ENCODE measurements at places on chromosomes 16 and 17.

- no peak for DNase-seq
These were observed 235.3 kb downstream of the ZFHX3 start for GRCh38 chr16:72812672-72813071.

- DNase-seq = no peak
These were observed 10.8 kb downstream of the ZG16B start for GRCh38 chr16:2840914-2841313.

GRCh38 chr17:14198575-14198974, 38.1 kb downstream of the CDRT15 start:
- DNase-seq = no peak

- no peak for DNase-seq
These were observed 71.0 kb downstream of the CDRT15 start for GRCh38 chr17:14165616-14166015.

DNA sequence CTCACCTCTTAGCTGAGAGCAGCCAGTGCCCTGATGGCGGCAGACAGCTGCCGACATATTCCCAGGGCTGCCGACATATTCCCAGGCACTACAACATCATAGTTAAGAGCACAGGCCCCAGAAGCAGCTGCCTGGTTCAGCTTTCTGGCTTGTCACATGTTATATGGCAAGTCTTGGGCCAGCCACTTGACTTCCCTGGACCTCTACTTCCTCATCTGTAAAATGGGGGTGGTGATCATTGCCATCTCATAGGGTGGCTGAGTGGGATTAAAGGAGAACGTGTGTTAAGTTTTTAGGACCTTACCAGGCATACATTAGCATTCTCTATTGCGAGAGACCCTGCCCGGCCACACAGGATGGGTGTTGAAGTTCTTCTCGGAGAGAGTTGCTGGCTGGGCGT, 19.1 kb downstream of the CDIPT start:
- DNase-seq = no peak

- DNase-seq = no peak
These were observed 15.4 kb downstream of the TNS4 start for GRCh38 chr17:40485851-40486521.

- no peak for DNase-seq
These were observed 65.5 kb upstream of the HSBP1 start for GRCh38 chr16:83742124-83742899.

GRCh38 chr17:4204710-4205173, 59.0 kb downstream of the ANKFY1 start:
- no peak for DNase-seq

DNA sequence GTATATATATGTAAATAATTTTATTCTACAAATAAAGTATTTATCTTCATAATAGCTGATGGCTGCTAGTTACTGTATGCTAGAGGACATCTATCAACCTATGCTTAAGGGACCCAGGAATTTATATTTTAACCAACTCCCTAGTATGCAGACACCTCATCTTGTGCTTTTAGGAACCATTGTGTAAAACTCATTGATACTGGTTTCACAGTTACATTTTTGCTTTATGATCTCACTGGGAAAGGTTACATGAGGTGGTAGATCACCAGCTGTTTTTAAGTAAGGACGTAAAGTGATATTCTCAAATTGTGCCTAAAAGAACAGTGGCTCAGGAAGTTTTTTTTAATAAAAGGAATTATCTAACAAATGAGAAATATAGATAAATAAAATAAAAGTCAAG, 56.4 kb downstream of the VMP1 start:
- no peak for DNase-seq

- DNase-seq = no peak
These were observed 7.1 kb upstream of the MVD start for GRCh38 chr16:88669980-88670379.

- no peak for DNase-seq
These were observed 28.8 kb upstream of the ST6GALNAC1 start for GRCh38 chr17:76672270-76672851.

DNA sequence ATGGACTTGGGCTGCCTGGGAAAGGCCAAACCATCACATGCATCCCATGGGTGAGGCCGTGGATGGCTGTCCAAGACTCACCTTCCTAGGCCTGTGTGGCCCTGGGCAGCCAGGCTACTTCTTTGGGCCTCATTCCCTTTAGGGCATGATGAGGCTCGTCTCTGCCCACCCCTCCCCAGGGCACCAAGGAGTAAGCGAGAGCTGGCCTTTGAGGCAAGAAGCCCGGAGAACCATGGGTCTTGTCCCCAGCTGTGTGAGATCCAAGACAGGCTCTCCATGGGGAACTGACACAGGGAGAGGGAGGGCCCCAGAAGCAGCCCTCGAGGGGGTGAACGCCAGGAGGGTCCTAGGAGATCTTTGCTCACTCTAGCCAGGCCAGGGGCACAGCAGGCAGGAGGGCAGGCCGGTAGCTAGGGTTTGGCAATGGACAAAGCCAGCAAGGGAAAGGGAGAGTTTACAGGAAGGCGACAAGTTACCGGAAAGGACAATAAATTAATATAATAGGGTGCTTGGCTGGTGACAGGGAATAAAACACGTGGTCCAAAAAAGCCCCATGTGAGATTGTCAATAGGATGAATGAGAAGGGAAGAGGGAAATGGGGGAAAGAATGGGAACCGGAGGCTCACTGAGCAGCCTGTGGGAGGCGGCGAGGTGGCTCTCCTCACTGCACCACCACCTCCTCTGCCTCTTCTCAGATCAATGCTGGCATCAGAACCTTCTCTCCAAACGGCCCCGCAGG, 119.1 kb downstream of the SDK2 start:
- no peak for DNase-seq

DNA sequence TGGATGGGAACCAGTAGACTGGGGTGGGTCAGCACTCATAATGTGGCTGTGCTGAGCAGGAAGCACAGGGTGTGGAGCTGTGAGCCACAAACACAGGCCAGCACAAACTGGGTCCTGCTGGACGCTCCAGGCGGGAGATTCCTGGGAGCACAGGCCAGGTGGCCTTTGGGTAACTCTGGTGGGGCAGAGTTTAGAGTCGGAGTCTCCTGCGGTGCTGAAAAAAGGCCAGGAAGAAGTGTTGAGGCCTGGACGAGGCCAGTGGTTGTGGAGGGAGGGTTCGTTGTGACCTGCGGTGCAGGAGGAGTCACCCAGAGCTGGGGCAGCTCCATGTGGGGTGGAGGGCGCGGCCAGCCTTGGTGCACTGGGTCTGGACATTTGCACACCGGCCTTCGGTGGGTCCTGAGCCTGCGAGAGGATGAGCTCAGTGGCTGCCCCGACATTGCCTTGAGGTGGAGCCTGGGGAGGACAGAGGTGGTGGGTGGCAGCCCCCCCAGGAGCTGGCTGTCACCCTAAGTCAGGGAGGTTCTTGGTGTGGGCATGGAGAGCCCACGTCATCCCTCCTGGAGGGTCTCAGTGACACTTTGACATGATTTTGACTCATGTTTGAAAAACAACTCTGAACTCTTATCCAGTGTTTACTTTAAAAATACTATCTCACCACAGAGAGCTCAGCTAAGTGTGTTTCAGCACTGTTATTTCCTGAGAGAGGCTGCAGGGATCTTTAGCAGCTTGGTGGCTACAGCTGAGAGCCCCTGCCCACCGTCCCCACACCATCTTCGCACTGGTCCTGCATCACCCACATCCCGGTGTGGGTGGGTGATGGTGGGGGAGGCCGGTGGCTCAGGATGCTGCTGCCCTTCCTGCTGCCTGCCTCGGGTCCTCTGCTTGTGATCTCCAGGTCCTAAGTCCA, 98.7 kb downstream of the NPIPB11 start:
- DNase-seq = no peak

DNA sequence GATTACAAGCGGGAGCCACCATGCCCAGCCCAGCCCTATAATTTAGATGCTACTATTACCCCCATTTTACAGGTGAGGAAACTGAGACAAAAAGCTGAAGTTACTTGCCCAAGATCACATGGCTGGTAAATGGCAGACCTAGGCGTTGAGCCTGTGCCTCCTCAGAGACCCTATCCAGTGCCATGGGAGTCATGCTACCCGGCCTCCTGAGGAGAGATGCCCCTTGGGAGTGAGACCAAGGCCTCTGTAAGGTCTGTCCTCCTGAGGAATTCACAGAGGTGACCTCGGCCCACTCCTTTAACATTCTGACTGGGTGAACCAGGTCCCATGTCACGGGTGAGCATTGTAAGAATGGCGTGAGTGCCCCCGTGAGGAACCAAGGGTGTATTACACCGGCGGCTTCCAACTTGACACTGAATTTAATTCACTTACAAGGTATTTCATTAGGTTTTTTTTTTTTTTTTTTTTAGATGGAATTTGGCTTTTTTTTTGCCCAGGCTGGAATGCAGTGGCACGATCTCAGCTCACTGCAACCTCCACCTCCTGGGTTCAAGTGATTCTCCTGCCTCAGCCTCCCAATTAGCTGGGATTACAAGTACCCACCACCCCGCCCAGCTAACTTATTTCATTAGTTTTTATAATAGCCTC, 95.7 kb downstream of the ABCC6 start:
- DNase-seq = peak; percentile 51

DNA sequence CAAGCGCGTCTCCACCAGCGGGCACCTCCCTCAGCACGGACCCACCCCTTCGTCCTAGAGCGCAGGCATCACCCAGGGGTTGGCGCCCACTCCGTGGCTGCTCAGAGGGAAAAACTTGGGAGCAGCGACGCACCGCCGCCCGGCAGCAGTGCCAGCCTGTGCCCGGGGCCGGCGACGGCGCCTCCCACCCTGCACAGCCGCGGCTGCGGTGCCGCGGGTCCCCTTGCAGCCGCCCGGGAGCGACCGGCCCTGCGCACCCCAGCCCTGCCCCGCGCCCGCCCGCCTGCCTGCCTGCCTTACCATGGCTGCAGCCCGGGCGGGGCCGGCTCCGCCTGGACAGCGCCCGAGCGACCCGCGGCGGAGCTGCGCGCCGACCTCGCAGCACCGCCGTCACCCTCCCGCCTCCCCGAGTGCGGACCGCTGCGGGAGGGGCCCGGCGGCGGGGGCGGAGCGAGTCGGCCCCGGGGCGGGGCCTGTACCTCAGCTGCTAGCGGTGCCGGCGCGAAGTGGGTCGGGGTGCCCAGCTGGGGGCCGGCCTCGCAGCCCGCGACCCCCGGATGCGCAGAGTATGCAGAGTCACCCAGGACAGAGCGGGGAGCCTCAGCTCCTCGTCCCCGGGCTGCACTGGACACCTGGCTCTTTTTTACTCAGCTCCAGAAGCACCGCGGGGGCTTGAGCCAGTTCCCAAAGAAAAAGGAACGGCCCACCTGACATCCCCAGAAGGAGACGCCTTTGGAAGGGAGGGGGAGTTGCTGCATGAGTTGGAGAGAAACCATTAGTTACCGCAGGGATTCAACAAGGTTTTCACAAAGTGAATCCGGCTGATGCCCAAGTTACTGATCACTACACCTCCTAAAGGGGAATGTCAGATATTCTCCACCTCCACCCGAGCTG, 17.5 kb upstream of the MTMR4 start:
- peak; percentile 34 for DNase-seq

DNA sequence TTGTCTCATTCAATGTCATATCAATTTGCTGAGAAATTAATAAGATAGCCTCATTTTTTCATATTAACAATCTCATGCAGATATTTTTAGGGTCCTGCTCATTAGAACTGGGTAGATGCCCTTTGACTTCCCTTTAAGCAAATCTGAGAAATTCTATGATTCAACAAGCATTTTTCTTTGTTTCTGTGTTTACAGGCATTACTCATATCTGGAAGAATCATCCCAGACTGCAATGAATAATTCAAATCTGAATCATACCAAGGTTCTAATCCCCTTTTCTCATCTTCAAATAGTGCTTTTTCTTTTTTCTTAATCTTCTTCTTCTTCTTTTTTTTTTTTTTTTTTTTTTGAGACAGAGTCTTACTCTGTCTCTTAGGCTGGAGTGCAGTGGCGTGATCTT, 69.2 kb upstream of the KIFC3 start:
- no peak for DNase-seq

GRCh38 chr17:42230225-42230624, 35.9 kb upstream of the GHDC start:
- DNase-seq = no peak

DNA sequence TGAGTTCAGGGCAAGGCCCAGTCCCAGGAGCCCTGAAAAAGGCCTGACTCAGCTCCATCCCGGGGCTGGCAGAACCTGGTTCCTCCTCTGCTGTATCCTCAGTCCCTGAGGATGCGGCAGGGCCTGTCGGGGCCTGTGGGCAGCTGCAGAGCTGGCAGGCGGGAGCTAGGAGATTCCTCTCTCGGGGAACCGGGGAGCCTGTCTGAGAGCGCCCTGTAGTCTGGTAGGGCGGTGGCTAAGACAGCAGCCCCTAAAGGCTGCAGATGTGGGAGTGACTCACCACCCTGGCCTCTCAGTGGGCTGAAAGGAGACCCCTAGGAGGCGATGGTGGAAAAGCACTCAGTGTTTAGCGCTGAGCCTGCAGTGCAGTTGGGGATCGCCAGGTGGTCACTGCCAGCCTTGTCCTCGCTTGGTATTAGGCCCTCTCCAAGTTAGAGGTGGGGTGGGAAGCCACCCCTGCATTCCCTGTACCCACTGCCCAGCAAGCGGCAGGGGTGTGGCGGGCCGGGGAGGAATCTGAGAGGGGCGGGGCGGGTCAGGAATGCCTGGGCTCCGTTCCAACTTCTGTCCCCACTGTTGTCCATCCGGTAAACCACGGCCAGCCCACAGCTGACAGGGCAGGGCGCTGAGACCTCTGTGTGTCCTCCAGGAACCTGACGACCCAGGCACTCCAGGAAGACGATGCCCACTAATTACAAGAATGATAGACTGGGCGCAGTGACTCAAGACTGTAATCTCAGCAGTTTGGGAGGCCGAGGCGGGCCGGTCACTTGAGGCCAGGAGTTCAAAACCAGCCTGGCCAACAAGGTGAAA, 29.5 kb upstream of the CDH1 start:
- DNase-seq = no peak

- DNase-seq = no peak
These were observed 90.1 kb upstream of the GSE1 start for GRCh38 chr16:85522842-85523601.

GRCh38 chr17:726271-726919, 6.0 kb upstream of the TLCD3A start:
- no peak for DNase-seq

- DNase-seq = no peak
These were observed 2.1 kb downstream of the NAGPA start for GRCh38 chr16:5031601-5032000.

- DNase-seq = no peak
These were observed 20.4 kb downstream of the TMC6 start for GRCh38 chr17:78107976-78108725.

DNA sequence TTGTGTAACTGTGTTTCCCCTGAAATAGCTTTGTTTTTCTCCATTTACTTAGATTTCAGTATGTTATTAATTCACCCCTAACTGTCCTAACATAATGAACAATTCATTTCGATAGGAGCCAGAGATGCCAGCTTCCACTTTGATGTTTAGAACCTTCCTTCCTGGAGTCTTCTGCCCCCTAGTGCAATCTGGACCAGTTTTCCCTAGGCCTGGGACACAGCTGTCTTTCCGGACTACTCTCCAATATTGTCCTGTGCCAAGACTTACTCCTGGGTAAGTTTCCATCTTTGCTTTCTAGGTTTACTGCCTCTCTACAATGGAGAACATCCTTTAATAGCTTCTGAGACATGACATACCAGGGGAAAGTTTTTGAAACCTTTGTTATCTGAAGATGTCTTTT, 12.8 kb downstream of the RECQL5 start:
- no peak for DNase-seq

Data from stimulated activated CD4-positive, alpha-beta T cell treated with anti-CD3 and anti-CD28 coated beads, TNF-alpha, amount 100 ng/mL, for 1 hour (primary cell).